ENCODE measurements at places on chromosomes 4 and X.

DNA sequence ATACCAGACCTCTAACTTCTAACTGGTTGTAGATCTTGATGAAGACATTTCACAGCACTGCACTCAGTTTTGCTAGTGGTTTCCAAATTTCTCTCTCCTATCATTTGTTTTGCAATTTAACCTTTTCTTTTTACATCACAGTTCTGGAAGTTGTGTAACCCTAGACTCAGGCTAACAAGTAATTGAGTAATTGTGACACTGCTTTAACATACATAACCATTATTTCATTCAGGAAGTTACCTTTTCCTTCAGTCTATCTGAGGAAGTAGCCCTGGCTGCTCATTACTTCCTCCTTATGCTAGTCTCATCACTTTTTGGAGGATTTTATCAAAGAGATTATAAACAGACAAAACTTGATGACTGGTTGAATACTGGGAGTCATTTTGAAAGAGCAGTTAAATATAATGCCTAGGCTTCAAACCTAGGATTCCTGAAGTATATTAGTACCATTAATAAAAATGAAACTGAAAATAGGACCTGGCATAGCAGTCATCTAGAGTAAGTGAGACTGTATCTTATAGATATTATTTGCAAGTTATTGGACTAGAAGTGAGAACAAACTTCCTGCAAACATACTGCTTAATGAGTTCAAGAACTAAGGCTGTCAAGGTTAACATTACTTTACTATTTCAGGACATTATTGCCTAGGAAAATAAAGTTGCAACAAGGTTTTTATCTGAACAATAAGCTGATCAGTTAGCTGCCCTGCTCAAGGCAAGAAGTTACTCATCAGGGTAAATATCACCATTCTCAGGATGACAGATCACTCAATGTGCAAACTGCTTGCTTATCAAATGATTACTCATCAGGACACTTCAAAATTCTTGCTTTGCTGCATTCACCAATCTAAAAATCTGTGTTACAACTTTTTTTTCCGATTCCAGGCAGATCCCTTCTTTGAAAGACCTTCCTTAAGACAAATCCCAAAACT, 25.6 kb upstream of the TEX13C start:
- no peak for DNase-seq

DNA sequence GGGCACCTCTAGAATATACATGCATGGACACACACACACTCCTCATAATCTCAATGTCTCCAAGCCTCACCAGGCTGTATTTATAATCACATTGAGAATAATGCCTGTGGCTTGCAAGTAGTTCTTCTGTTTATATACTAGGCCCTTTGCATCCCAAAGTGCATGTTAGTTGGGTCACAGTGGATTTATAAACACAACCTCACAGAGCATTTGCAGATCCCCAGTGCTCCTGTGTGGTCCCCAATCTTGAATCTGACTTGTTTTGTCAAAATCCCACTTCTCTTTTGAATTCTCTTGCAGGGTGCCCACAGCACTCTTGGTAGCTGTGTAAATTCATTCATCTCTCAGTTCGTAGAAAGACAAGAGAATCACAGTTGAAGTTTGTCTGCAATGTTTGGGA, 49.6 kb upstream of the PROM1 start:
- DNase-seq, result no peak

DNA sequence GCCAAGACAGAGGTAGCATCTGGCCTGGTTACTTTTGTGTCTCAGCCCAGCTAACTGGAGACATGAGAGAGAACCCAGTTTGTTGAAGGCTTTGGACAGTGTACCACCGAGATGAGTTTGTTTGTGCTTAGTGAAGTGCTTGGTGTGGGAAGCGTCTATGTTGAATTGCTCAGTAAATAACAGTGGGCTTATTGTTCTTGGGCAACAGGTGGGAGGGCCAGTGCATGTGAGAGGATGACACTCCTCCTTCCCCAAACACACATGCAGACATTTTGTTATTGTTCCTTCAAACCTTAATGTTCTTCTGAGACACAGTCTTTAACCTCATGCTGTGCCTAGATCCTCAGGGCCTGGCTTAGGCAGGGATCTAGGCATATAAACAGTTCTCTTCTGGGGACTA, 39.7 kb downstream of the MSN start:
- no peak for DNase-seq

DNA sequence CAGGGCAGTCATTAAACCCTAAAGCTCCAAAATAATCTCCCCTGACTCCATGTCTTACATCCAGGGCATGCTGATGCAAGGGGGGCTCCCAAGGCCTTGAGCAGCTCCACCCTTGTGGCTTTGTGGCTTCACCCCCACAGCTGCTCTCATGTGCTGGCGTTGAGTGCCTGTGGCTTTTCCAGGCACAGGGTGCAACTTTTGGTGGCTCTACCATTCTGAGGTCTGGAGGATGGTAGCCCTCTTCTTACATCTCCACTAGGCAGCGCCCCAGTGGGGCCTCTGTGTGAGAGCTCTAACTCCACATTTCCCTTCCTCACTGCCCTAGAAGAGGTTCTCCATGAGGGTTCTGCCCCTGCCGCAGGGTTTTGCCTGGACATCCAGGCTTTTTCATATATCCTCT, 35.1 kb downstream of the CFAP299 start:
- no peak for DNase-seq

GRCh38 chrX:110794601-110795000, 1.0 kb downstream of the CHRDL1 start:
- no peak for DNase-seq

DNA sequence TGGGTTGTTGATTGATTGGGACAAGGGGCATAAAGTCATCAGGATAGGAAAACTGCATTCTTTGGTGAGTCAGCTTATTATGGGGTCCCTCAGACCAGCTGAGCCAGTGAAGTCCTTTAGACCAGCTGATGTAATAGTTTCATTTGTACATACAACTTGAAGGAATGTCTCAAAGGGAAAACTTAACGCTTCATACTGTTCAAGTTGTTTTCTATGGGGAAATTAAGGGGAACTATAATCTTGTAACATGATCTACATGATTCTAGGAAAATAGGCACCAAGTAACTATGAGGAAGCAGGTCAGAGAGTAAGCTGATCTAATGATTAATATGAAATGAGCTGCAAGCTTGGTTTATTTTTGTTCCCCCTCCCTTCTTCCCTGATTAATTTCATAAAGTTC, 175.1 kb upstream of the GRID2 start:
- DNase-seq, result no peak

- no peak for DNase-seq
Observed at GRCh38 chr4:78779280-78779679, 3.1 kb downstream of the BMP2K start.

- DNase-seq, result no peak
Observed at GRCh38 chr4:25346913-25347312, 30.1 kb upstream of the ANAPC4 start.

DNA sequence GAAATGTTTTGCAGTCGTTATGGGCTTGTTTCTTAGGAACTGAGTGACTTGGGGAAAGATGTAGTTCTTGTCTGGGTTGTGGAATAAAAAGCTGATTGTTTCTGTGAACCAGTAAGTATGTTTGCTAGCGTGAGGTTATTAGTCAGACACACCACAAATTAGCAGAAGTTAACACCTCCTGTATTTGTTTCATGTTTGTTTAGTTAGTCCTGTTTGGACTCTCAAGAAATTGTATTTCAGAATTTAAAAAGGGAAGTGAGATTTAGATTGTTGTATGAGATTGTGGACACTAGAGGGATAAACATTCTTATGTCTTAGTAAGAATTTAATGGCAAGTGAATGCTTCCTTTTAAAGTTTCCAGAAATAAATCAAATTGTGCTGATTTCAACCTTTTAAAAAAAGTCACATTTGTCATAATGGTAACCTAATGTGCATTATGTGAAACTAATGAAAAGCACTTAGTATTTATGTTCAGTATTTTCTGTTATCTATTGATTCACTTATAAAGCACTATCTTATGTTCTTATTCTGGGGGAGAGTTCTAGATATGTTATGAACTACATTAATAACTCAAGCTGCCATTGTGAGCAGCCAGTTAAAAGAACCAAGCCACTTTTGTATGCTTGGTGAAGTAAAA, 25.6 kb downstream of the ATP10D start:
- no peak for DNase-seq

DNA sequence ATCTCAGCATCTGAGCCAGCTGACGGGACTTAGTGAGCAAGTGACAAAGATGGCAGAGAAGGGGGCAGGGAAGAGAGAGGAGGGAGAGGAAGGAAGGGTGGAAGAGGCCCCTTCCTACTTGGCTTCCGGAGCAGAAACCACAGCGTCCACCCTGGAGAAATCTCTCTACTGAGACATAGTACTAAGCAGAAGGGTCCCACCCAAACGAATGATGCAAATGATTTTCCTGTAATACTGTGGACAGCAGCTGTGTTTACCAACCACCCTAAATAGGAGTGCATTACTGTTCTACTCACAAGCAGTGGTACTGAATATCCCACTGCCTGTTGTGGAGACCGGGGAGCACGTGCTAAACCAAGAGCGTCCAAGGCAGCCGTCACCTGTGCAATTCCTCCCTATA, 29.4 kb downstream of the DTHD1 start:
- DNase-seq, result no peak

- DNase-seq, result no peak
Observed at GRCh38 chr4:102869569-102870197, 891 bp downstream of the CISD2 start.

GRCh38 chr4:138522366-138522765, 280.2 kb upstream of the SLC7A11 start:
- DNase-seq, result no peak

DNA sequence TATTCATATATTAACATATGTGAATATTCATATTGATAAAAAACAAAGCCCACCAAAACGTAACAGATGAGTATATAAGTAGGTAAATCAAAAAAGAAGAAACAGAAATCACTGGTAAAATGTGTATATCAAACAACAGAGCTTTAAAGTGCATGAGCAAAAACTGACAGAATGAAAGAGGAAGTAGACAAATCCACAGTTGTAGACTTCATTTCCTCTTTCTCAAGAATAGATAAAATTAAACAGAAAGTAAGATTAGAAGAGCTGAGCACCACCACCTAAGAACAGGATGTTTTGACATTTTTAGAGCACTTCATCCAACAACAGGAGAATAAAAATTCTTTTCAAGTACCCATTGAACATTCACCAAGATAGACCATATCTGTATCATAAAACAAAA, 64.6 kb downstream of the CNKSR2 start:
- no peak for DNase-seq

Measured in T-helper 17 cell (primary cell).